ENCODE measurements at places on chromosomes 5 and 9. TPM values are rescaled to one million over a fixed set of nuclear protein-coding genes. Genes with fewer than 3 reads are reported as not detected.

The EPB41L4A gene
- 23.4 TPM for polyA plus RNA-seq

The CCDC112 gene
- 30.4 TPM for polyA plus RNA-seq

The PIP5KL1 gene
- 19.1 TPM for polyA plus RNA-seq

The PCDHA8 gene
- polyA plus RNA-seq: 4.3 TPM

The CEP72 gene
- polyA plus RNA-seq: 12.1 TPM

The GADD45G gene
- polyA plus RNA-seq: 15.6 TPM

The GABRG2 gene
- polyA plus RNA-seq: 48.8 TPM

The CENPK gene
- 18.3 TPM for polyA plus RNA-seq

The KLF9 gene
- polyA plus RNA-seq: 9.0 TPM

The ENDOG gene
- polyA plus RNA-seq: 35.5 TPM

The BAAT gene
- 0.33 TPM for polyA plus RNA-seq

The RUSC2 gene
- polyA plus RNA-seq: 77.9 TPM

The ARHGEF28 gene
- 15.0 TPM for polyA plus RNA-seq

The BTNL9 gene
- 13.6 TPM for polyA plus RNA-seq

The TMOD1 gene
- polyA plus RNA-seq: 80.8 TPM

The LMBRD2 gene
- 15.2 TPM for polyA plus RNA-seq

The GFPT2 gene
- polyA plus RNA-seq: 17.4 TPM

The THBS4 gene
- 25.9 TPM for polyA plus RNA-seq

The SOHLH1 gene
- 1.0 TPM for polyA plus RNA-seq

The LCN15 gene
- not detected for polyA plus RNA-seq

The PCDHA10 gene
- 1.1 TPM for polyA plus RNA-seq

The BNIP1 gene
- 20.1 TPM for polyA plus RNA-seq

The IFNK gene
- polyA plus RNA-seq: not detected

The CEL gene
- polyA plus RNA-seq: 2.3 TPM

The SAXO1 gene
- 0.20 TPM for polyA plus RNA-seq

The ADAMTS16 gene
- polyA plus RNA-seq: 5.0 TPM

The PCDHGA1 gene
- 2.5 TPM for polyA plus RNA-seq

The WNT8A gene
- 0.22 TPM for polyA plus RNA-seq

The LRRTM2 gene
- polyA plus RNA-seq: 31.1 TPM

The CDX1 gene
- polyA plus RNA-seq: not detected

The PCDHB2 gene
- polyA plus RNA-seq: 10.3 TPM

The TLR4 gene
- polyA plus RNA-seq: 10.7 TPM

The GHR gene
- 11.3 TPM for polyA plus RNA-seq

The AMBP gene
- not detected for polyA plus RNA-seq

The KLHL3 gene
- polyA plus RNA-seq: 12.6 TPM

The SLC4A9 gene
- 0.29 TPM for polyA plus RNA-seq

The FOXD1 gene
- polyA plus RNA-seq: 7.2 TPM

The KIF4B gene
- 0.11 TPM for polyA plus RNA-seq

The LHX3 gene
- polyA plus RNA-seq: 2.7 TPM

The C1QTNF3 gene
- 30.3 TPM for polyA plus RNA-seq

The PLAC8L1 gene
- 2.1 TPM for polyA plus RNA-seq

The IFNA13 gene
- polyA plus RNA-seq: not detected

Data from spinal cord (tissue), 10 donors.